ENCODE measurements at places on chromosomes 3 and 15.

DNA sequence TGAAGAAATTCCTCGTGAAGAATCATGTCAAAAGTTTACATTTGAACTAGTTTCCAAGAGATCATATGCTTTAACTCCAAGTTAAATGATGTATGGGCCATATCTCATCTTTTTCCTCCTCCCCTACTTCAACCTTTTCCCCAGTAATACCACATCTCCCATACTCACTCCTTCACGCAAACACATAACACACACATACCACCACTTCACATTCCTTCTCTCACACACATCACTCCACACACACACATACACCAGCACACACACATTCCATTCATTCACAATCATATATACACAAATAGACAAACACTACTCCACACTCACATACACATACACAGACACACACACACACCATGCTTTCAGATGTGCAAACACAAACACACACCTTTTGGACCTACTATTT is 769.0 kb upstream of the NR2F2 start:
- no peak for DNase-seq

GRCh38 chr3:194481525-194482195 is 5.1 kb downstream of the ATP13A3 start:
- DNase-seq = no peak

DNA sequence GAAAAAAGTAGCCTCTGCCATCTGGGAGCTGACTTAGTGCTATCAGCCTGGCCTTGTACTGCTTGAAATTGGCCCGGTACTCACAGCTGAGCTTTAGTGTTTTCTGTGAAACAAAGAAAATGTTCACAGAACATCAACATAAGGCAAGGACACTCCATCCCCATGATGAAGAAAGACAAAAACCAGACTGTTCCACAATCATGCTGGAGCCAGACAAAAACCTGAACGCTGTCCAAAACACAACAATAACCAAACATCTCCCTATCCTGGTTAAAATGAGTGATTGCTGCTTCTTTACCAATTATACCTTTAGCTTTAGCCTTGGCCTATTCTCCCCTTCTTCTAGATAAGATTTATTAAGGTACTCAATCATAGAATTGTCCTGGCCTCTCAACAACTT is 153.9 kb downstream of the CPNE4 start:
- no peak for DNase-seq

DNA sequence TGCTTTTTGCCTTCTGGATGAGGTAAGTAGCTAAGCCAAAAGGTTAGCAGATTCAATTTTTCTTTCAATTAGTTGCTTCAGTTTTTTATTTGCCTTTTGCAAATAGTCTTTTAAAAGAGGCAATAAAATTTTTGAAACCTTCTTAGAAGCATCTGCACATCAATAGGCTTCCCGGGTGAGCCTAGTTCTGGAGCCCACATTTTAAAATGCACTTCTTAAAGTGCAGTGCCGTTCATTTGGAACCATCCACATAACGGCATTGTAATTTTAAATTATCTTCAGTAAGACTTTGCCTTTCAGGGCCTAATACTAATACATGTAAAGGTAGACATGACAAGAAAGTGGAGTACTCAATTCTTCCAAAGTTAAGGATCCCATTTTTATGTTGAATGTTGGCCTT is 269.2 kb downstream of the THSD4 start:
- no peak for DNase-seq

- DNase-seq = no peak
These were observed 189.2 kb upstream of the SLCO3A1 start for GRCh38 chr15:91664224-91664836.

GRCh38 chr3:51328206-51328605 is 56.9 kb upstream of the MANF start:
- DNase-seq = no peak

DNA sequence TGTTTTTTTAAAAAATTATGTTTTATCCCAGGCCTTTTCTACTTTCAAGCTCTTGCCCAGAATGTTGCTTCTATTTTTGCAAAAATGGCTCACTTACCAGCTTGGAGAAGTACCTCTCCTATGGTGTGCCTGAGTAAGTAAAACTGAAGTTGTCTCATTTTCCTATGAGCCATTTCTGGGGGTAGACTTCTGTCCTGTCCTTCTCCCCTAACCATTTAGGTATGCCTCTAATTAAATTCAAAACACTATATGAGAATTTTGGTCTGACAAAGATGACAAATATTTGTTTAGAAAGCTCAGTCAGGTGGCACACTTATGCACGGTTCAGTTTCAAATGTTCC is 282.5 kb upstream of the ICE2 start:
- no peak for DNase-seq

DNA sequence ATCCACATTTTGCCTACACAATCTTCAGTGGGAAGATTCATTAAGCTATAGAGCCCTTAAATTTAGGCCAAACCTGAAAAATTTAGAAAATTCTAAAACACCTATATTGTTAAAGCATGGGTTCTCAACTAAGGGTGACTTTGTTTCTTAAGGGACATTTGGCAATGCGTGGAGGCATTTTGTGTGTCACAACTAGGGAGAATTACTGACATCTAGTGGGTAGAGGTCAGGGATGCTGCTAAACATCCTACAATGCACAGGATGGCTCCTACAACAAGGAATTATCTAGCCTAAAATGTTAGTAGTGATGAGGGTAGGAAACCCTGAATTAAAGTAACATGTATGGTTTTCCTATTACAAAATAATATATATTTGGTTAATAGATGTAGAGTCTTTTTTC is 55.8 kb downstream of the TBC1D5 start:
- DNase-seq = peak; percentile 24

- DNase-seq = no peak
These were observed 121.8 kb upstream of the NR2E3 start for GRCh38 chr15:71688509-71689094.

GRCh38 chr3:32951410-32951811 is at the start of gene CCR4:
TSS of gene CCR4 (plus strand) at chr3:32951644. CDS start at chr3:32953423, 1,779 bp downstream.
- peak; percentile 90 for DNase-seq

Data from activated CD4-positive, alpha-beta T cell treated with anti-CD3 and anti-CD28 coated beads, Interleukin-10, Interleukin-2, amounts not matched to agents 100 ng/mL and 50 ng/mL, durations not matched to agents 16 hours and 8 hours (primary cell).